Hematopoietic multipotent progenitor cell treated with erythropoietin and hydrocortisone succinate and interleukin-3 and kit ligand, for 8 days (in vitro differentiated cells): ENCODE measurements at places on chromosomes 12 and 14.

- DNase-seq, result no peak
Observed at GRCh38 chr14:77950371-77951063, 150.6 kb downstream of the ADCK1 start.

DNA sequence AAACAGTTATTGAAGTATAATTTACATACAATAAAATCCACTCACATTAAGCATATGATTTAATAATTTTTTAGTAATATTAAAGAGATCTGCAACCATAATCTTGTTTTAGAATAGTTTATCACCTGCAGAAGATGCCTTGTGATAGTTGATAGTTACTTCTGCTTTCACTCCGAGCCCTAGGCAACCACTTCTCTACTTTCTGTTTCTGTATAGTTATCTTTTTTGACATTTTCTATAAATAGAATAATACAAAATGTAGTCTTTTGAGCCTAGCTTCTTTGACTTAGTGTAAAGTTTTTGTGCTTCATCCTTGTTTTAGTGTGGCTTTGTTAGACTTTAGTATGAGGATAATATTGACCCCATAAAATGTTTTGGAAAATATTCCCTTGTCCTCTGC, 111.0 kb downstream of the MNAT1 start:
- DNase-seq, result no peak

- DNase-seq, result no peak
Observed at GRCh38 chr14:96194657-96195431, 9.8 kb upstream of the BDKRB2 start.

DNA sequence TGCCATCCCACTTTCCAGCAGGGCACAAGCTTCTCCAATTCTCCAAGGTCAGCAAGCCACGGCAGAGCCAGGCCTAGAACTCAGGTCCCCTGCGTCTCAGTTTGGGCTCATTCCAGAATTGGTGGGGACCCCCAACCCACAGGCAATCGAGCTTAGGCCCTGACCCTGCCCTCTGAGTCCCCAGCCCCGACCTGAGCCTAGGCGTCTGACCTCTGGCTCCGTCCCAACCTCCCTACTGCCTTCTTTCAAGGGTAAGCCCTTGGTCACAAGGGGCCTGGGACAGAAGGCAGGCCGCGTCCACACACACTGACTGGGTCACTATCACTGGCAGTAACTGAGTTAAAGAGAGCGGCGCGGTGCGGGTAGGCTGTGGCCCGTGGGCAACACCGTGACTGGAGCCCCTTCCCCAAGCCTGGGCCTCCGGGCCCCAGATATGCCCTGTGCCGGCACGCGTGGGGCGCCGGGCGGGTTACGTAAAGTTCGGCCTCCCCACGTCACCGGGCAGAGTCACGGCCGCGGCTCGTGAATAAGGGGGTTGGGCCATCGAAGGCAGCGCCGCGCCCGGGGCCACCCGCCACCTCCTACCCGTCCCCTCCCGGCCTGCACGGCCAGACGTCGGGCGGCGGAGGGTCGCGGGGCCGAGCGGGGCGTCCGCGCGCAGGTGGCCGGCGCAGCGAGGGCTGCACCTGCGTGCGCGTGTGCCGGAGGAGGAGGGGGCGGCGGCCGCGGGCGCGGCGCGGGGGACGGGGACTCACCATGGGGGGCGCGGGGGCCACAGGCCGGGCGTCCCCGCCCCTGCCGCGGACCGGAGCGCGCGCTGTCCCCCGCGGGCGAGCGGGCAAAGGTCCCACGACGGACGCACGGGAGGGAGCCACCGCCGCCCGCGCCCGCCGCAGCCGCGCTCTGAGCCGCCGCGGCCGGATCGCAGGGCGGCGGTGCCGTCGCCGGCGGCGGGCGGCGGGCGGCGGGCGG, 516 bp downstream of the ANKRD9 start:
- peak; percentile 46 for DNase-seq

DNA sequence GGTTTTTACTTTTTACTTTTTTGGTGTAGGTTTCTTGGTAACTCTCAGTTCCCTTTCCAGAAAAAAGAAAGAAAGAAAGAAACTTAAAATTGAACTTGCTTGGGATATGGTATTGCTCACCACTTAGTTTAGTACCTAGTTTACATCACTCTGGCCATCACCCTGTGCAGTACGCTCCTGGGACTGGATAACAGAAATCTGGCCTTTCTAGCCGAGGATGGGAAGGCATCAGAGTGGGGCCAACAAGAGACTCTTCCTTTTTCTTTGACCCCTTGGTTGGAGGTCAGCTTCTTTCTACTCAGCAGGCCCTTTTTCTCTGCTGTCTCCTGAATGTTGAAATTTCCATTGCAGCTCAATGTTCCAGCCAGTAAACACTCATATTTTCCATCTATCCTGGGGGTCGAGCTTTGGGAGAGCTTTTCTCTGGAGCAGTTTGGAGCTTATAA, 156.6 kb downstream of the TGFB3 start:
- no peak for DNase-seq

DNA sequence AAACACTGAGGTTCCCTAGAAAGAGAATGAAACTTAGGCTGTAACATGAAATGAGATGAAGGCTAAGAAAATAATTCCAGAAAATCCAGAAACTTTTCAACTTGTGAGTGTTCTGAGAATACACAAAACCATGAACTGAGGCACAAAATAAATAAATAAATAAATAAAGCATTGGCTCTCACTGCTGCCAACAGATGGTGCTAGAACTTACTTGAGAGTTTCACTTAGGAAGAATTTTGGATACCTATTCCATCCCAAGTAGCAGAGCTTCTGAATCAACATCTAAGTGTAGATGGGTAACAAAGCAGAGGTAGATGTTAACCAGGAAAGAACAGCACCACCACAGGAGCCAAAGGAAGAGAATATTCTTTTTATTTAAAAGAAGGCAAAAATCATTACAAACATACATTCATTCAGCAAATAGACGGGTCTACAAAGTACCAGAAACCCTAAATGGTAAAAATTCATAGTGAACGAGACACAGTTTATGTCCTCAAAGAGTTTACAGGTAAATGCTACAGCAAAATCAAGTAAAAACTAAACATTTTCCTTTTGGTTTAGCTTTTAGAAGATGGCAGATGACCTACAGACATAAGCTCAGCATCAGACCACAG, 16.7 kb downstream of the EPS8 start:
- peak; percentile 49 for DNase-seq

- DNase-seq, result no peak
Observed at GRCh38 chr14:35932659-35933159, 106.6 kb downstream of the BRMS1L start.

DNA sequence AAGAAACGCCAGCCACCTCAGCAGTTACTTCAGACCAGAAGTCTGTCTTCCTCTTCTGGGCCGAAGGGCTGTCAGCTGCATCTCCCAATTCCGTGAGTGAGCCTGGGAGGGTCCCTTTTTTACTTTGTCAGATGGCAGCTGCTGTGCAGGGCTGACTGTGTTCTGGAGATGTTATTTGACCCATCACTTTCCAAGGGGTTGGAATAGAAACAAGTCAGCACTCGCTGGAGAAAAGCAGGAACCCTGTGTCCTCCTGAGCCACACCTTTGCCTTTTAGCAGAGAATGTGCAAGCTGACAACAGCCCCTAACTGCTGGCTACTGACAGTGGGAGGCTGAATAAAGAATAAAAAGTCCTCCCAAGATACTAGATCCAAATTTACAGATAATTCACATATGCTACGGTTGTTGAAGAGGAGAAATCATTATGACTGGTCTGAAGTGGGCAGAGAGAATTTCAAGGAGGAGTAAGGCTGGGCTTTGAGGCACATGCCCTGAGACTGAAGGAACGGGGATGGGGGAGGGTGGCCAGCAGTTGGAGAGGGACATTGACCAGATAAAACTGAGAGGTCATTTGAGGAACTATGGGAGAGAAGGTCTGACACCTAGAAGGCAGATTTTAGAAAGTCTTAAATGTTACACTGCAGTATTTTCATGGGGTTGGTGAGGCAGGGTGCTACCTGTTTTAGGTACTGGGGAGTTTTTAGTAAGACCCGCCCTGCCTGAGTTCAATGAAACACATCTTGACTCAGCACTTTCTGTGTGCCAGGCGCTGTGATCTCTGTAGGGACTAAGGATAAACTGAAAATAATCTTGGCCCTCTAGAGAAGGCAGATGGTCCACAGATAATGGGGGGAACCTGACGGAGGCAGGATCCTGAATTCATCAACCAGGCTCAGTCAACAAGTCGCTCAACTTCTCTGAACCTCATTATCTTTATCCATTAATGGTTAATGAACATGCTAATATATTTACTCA, 27.4 kb downstream of the FAM234B start:
- DNase-seq, result no peak
